ENCODE measurements at places on chromosomes 1 and 21. TPM values are rescaled to one million over a fixed set of nuclear protein-coding genes. Genes with fewer than 3 reads are reported as not detected.

Gene SELENBP1
- 10.2 TPM for total RNA-seq

- DNase-seq: no peak
Observed at GRCh38 chr1:241276391-241276790, 80.6 kb downstream of the RGS7 start.

GRCh38 chr21:40250514-40251294 lies 383.5 kb downstream of the PCP4 start:
- DNase-seq: no peak

DNA sequence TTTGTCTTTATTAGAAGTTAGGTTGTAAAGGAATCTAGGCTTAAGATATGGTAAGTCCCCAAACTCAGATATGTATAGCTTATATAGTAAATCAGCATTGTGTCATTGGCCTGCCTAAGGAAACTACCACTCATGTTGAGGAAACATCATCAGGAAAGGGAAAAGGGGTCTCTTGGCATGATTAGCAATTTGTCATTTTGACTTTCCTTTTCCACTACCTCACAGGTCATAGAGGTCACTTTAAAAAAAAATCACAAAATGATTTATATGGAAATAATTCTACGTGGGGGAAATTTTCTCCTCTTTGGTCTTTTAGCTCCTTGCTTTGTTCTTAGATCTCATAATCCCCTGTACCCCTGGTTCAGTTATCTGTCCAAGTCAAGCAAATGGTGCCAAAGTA lies 213.5 kb downstream of the RPS6KC1 start:
- DNase-seq: no peak

GRCh38 chr1:108096089-108096488 lies 104.1 kb downstream of the SLC25A24 start:
- no peak for DNase-seq

Gene IL22RA1
- 0.86 TPM for total RNA-seq

Gene C1orf116
- total RNA-seq: not detected

DNA sequence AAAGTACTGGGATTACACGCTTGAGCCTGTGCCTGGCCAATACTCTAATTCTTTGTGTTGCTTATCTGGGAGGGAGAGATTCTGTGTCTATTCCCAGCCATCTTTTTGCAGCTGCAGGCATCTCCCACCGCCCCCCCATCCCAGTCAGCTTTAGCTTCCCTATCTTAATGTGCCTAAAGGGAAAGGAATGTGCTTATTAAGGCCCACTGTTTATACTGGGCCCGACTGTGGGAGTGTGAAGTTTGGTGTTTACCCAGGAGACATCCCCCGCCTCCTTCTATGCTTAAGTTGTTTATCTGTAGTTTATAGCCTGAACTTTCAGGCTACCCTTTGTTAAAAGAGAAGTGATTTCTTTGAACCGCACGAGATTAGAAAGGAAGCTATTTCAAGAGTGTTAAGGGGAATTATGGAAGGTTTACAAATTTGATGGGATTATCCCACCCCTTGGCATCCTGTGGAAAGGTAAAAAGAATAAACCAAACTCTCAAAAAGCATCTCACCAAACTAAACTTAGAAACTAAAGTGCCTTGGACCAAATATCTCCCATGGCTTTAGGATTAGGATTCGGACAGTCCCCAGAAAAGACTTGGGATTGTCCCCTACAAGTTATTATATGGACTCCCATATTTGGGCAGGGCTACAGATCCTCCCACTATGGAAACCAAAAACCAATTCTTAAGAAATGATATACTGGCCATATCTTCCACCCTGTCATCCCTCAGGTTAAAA lies 25.5 kb upstream of the ZNF496 start:
- peak; percentile 70 for DNase-seq

- no peak for DNase-seq
Observed at GRCh38 chr1:212055333-212055732, 19.8 kb downstream of the DTL start.

Gene LMNA
- 1,568 TPM for total RNA-seq

Gene SPATA21
- not detected for total RNA-seq

GRCh38 chr1:11873395-11874257 lies 14.9 kb upstream of the NPPB start:
- no peak for DNase-seq

GRCh38 chr1:45654540-45655280 lies 30.9 kb upstream of the CCDC17 start:
- DNase-seq: no peak

DNA sequence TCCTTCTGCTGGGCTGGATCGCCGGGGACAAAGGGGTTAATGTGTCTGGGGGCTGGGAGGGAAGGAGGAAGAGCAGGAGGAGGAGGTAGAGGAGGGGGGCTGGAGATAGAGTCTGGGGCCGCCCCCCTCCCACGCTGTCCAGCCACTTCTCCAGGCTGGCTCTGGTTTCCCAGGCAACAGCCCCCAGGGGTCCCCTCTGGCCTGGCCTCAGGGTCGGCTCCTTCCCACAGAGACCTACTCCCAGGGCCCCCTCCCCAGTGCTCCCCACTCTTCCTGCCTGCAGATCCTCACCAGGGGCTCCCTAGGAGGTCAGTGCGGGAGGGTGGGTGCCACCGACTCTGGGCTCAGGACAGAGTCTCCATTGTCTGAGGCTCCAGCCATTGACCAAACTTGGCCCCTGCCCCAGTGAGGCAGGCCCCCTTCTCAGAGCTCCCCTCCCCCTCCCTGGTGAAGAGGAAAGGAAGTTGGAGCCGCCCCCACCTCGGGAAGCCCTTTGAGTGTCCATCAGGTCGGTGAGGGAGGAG lies 34.1 kb downstream of the ARHGEF10L start:
- DNase-seq: no peak

DNA sequence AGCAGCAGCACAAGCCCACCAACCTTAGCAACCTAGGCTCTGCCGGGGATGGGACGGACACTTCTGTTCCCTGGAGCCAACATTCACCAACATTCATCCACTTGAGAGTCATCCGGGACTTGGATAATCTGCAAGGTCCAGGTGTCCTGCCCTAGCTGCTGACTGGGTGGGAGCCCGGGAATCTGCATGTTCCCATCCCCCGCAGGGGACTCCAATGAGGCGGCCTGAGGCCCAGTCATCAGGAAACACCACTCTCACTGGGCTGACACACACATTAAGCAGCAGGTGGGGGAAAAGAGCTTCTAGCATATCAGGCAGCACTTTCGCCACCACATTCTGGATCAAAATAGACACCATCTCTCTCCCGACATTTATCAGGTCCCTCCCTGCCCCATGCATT lies 38.4 kb upstream of the CCSAP start:
- no peak for DNase-seq

GRCh38 chr21:34544032-34544496 lies 32.1 kb upstream of the KCNE1 start:
- peak; percentile 55 for DNase-seq

- no peak for DNase-seq
Observed at GRCh38 chr1:203512517-203512847, 18.5 kb downstream of the OPTC start.

GRCh38 chr1:56227886-56228285 lies 351.5 kb downstream of the PLPP3 start:
- no peak for DNase-seq

- no peak for DNase-seq
Observed at GRCh38 chr1:150473659-150474058, 13.6 kb upstream of the TARS2 start.

Gene RUNX1
- total RNA-seq: 5.3 TPM

GRCh38 chr21:46237474-46237873 lies 8.9 kb upstream of the LSS start:
- DNase-seq: no peak

GRCh38 chr1:233327651-233328141 lies at the start of gene MAP3K21:
MAP3K21 (plus strand) TSS chr1:233327724; CDS start chr1:233328029, 305 bp downstream.
- no peak for DNase-seq

- DNase-seq: peak; percentile 19
Observed at GRCh38 chr1:50271968-50272578, 151.2 kb downstream of the DMRTA2 start.

Gene CHIA
- total RNA-seq: not detected

DNA sequence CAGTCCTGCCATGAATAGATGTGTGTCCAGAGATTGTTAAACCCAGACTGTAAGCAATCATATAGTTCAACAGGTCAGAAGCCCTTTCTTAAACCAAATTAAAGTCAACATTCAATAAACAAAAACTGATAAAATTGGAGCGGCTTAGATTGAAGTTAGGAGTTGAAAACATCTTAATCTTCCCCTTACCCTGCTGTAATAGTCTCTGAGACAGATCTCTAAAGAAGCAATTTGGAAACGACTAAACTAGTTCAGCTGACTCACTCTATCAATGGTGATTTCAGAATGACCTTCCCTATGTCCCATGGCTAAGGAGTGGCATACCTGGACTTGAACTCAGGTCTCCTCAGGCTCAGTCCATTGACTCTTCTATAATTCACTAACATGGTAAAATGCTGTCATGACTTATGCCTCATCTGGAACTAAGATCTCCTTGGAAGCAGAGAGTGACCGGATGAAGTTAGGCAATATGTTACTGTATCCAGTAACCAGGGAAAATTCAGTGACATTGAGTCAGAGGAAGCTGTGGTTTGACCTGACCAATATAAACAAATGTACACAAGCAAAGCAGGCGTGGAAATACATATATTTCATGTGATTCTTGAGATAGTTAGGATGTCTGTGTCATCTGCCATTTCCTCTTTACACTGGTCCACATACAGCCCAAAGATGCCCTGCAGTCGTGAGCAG lies 30.1 kb downstream of the SGIP1 start:
- DNase-seq: peak; percentile 53

DNA sequence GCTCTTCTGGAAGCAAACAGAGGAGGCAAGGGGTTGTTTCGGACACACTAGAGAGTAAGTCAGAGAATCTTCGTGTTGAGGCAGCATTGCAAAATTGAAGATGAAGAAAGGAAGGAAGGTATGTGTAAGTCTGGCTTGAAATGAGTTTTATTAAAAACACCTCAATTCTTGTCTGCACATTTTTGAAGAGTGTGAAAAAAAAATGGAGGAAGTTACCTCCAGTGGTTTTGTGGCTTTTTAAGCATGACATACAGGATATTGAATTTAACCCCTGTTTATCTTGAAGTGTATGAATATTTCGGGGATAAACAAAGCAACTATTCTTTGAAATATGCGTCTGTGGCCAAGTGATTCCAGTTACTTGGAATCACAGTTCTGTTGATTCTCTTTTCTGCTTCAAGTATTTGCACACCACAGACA lies 203.2 kb upstream of the SGIP1 start:
- DNase-seq: no peak

DNA sequence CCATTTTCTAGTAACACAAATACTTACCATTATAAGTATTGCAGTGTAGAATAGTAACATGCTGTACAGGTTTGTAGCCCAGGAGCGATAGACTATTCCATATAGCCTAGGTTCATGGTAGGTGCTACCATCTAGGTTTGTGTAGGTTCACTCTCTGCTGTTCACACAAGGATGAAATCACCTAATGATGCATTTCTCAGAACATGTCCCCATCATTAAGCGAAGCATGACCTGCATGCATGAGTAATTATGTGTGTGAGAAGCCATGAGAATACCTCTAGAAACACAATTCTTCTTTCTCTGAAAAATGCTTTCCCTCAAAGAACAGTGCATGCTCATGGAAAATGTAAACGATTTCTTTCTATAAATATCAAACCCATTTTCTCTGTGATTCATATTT lies 69.3 kb downstream of the NR5A2 start:
- no peak for DNase-seq

DNA sequence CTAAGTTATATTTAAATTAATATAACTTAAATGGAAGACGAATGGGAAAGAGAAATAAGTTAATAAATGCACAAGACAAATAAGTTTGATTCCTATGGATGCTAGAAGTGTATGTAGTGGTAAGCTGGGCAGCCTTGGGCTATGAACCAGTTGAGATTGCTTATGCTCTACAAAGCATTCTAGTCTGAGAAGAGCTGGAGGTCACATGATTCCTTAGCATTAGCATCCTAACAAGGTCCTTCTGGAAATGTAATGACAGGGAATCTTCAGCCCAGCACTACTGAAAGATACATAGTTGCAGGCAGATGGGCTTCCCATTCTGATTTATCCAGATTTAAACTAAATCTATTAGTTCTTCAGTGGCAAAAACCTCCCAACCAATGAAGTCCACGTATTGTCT lies 102.3 kb upstream of the ESRRG start:
- DNase-seq: no peak

- DNase-seq: no peak
Observed at GRCh38 chr21:9758888-9759287, 762.5 kb upstream of the TPTE start.

GRCh38 chr1:201381130-201381529 lies 3.6 kb upstream of the TNNT2 start:
- no peak for DNase-seq

Gene BRINP3
- total RNA-seq: not detected

Gene RAB7B
- total RNA-seq: 17.5 TPM

Gene CXADR
- 0.12 TPM for total RNA-seq

Gene SERPINC1
- total RNA-seq: not detected

Gene AUNIP
- total RNA-seq: 10.3 TPM

GRCh38 chr1:245582026-245582425 lies 427.2 kb downstream of the KIF26B start:
- no peak for DNase-seq

DNA sequence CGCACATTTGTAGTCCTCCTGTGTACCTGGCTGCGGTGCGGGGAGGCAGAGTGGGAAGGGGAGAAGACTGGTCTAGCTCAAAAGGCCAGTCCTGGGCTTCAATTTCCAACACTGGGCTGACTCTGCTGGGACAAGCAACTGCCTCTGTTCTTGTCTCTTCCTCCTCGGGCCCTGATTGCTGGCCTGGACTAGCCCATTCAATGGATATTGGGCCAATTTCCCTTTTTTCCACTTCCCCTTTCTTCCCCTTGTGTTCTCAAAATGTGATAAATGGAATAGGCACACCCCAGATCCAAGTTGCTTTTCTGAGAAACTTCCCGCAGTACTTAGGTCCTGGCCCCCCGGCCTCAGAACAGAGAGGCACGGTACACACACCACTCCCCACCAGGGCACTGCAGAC lies 48.2 kb downstream of the SPSB1 start:
- no peak for DNase-seq

- peak; percentile 34 for DNase-seq
Observed at GRCh38 chr1:159122005-159122621, 45.5 kb upstream of the AIM2 start.

GRCh38 chr21:29238053-29238966 lies 60.4 kb upstream of the BACH1 start:
- no peak for DNase-seq

DNA sequence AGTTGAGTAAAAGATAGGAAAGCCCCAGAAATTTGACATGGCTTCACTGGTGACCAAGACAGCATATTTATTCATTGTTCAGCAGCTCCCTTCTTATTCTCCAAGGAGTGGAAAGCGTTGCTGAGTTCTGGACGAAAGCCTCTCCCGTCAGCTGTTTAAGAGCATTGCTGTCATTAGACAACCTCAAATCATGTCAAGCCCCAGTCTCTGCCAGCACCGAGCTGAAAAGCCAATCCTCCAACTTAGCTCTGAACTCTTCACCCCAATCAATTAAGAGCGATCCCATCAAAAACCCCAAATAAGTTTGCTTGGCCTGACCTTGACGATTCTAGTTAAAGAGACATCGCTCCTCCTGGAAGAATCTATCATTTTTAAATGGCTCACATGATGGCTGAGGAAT lies 110.8 kb downstream of the PLPP3 start:
- DNase-seq: no peak

DNA sequence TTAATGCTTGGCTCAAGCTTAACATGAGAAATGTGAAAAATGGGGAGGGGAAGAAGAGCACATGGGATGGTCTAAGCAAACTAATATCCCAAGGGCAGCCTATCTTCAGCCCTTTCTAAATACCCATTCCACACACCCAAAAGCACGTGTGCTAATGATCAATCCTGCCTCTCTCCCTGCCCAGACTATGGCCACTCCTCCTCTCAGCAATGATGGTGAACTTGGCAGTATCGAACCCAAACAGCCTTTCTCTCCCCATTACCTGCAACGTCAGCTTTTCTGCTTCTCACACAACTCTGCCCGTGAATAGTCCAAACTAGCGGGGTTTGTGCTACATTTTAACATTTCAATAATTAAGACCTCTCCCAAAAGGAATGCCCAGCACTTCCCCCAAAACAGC lies 41.6 kb downstream of the SSBP3 start:
- no peak for DNase-seq
